Activated CD4-positive, alpha-beta T cell treated with anti-CD3 and anti-CD28 coated beads, Interleukin-2, amount 50 U/mL, for 48 hours (primary cell): ENCODE measurements at places on chromosomes 16 and 17.
A peak's percentile ranks its signal among the peaks of the same experiment; 100 is the strongest.

DNA sequence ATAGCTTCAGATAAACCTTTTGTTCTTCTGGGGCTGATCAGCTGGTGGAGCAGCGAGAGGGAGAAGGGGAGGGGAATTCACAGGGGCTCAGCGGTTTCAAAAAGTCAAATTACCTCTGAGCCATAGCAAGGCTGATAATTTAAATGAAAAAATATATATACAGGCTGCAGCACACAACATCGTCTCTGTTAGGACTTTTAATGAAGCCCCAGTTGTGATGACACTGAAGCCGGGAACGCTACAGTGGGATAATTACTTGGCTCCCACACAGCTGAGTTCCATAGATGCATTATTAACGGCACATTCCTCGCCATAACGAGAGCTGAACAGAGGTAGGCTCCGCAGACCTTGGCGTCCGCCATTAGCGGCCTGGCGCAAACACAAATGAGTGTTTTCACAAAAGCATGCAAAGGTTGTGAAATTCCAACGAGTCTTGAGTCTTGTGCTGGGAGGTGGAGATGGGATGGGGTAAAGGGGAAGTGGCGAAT, 216.0 kb downstream of the C16orf78 start:
- no peak for DNase-seq

- DNase-seq, result no peak
Observed at GRCh38 chr17:82914375-82914774, 74.6 kb upstream of the ZNF750 start.

GRCh38 chr16:10990378-10990777, 46.0 kb downstream of the CLEC16A start:
- no peak for DNase-seq

DNA sequence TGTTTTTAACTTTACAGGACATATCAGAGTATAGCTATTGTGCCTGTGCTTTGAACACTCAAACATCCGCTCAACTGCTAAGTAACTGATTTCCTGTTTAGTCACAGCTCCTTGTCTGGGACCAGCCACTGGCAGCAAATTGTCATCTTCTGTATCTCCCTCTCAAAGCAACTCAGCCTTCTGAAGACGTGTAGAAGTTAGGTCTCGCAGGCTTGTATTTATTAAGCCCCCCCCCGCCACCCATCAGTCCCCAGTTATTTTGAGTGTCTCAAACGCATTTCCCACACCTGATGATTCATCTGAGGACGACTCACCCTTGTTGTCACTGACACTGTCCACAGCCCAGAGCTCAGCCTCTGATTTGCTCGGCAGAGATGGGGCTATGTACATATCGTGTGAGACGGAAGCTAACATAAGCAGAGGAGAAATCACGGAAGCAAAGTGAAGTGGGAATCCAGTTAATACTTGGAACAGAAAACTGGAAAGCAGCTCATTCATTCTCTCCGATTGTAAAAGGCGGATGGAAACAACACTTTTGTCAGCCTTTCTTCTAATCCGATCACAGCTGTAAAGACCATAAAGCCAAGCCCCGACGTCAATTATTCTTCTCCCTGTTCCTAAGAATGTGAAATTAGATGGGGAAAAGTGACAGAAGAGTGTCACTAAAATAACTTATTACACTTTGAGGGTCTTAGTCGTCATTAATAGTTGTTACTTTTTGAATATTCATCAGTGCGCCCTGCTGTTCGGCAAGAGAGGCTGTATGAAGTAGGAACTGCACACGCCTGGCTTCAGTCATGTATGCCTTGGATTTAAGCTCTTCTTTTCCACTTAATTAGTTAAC, 64.2 kb downstream of the PITPNC1 start:
- peak; percentile 66 for DNase-seq

DNA sequence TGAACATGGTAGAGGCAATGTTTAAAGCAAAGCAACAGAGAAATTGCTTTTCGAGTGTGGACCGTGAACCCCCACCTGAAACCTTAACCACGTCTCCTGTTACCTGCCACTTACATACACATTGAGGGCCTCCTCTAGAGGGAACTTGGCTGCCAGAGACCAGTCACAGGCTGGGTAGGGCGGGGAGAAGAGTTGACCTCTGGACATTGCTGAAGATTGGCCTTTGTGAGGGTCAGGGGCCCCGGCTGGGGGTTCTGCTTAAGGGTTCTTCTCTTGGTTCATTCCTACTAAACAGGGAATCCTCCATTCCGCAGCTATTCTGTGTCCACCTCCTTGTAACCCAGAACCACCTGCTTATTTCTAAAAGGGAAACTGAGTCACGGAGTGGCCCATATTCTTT, 53.8 kb downstream of the IRX6 start:
- DNase-seq, result no peak

GRCh38 chr17:3955673-3955988, 8.6 kb downstream of the ATP2A3 start:
- no peak for DNase-seq

GRCh38 chr17:70119983-70120382, 45.0 kb downstream of the KCNJ16 start:
- no peak for DNase-seq

GRCh38 chr16:4048481-4048880, 67.8 kb downstream of the ADCY9 start:
- DNase-seq, result no peak

DNA sequence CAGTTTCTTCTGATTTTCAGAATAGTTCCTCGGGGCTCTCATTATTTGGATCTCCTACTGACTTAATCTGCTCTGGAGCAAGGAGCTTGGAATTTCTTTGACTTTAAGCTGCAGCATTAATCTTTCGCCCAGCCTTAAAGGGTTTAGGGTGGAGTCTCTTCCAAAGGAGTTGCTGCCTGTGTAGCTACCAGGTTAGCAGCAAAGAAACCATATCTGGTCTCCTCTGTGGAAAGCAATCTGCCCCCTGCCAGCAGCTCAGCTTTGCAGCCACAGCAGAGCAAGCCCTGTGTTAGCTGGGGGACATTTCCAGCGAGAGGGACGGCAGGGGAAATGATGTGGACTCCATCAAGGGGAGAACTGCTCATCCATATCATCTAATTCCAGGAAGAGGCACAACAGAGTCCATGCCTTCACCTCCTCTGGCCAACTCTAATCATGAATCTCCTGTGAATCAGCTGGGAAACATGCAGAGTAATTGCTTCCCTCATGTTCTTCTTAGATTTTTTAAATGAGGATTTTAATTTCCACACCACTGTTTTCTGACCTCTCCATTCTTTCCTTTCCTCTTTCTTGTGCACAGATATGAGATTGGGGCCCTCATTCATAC, 827.6 kb upstream of the CA10 start:
- no peak for DNase-seq

DNA sequence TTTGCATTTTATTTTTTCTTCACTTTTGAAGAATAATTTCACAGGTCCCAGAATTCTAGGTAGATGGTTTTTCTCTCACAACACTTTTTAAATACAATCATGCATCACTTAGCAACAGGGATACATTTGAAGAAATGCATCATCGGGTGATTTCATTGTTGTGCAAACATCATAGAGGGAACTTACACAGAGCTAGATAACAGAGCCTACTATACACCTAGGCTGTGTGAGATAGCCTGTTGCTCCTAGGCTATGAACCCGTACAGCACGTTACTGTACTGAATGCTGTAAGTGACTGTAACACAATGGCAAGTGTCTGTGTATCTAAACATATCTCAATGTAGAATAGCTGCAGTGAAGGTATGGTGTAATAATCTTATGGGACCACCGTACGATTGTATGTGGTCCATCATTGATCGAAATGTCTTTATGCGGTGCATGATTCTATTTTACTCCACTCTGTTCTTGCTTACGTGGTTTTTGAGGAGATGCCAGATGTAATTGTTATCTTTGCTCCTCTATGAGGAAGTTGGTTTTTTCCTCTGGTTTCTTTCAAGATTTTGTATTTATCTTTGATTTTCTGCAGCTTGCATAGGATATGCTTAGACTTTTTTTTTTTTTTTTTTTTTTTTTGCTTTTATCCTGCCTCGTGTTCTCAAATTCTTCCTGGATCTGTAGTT, 35.5 kb upstream of the TMEM92 start:
- no peak for DNase-seq

DNA sequence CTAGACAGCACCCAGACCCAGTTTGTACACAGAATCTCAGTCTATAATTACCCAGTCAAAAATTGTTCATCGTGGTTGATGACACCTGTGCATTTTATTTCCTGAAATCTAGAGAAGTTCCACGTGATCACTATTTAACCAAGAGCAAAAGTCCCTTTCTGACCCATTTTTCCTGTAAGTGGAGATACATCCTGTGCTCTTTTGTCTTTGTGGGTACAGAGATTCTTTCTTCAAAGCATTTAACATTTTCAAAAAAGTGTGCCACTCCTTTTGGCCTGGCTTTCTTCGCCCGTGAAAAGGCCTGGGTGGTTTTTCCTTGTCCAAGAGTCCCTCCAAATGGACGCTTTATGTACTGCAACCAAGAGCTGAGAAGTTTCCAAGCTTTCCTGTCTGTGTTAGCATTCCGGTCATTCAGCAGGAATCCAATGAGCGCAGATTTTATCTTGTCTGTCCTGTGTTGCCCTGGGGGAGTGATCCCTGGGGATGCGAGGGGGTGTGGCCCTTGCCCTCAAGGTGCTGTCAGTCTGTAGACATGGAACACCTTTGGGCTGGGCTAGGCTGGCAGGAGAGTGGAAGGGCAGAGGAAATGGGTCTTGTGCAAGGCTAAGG, 161.1 kb upstream of the CACNG5 start:
- no peak for DNase-seq

- DNase-seq, result no peak
Observed at GRCh38 chr16:78895681-78896080, 704.9 kb downstream of the MAF start.

GRCh38 chr16:22358000-22358399, 16.4 kb downstream of the CDR2 start:
- no peak for DNase-seq

GRCh38 chr17:65020284-65020683, 36.3 kb downstream of the GNA13 start:
- no peak for DNase-seq

- DNase-seq, result peak; percentile 75
Observed at GRCh38 chr16:27245276-27246172, 23.0 kb downstream of the NSMCE1 start.

GRCh38 chr16:9479008-9479407, 387.6 kb downstream of the HAPSTR1 start:
- DNase-seq, result no peak

DNA sequence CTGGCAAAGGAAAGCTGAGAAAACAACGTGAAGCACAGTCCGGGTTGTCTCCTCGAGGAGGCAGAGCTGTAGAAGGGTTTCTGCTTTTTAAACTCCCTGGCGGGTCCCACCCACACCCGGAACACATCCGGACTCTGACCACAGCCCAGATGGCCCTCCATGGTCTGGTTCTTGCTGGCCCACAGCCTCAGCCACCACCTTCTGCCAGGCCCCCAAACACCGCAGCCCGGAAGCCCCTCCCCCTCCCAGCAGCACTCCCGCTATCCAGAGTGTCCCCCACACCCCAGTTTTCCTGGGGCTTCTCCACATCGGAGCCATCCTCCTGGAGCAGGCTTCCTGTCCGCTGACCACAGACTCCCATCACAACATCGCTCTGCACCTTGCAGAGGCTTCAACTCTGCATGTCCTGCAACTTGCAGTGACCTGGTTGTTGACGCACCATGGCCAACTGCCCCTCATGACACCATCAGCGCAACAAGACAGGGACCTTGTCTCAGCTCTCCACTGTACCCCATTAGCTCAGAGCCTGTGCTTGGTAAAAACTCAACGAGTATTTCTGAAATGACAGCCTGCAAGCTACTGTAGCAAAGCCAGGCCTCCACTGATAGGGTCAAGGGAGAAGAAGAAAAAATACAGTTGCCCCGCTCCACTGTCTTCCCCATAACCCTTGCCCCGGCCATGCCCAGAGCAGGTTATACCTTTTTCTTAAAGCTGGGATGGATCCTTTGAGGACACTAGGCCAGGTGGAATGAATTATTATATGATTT, 129.8 kb downstream of the C16orf78 start:
- DNase-seq, result no peak

DNA sequence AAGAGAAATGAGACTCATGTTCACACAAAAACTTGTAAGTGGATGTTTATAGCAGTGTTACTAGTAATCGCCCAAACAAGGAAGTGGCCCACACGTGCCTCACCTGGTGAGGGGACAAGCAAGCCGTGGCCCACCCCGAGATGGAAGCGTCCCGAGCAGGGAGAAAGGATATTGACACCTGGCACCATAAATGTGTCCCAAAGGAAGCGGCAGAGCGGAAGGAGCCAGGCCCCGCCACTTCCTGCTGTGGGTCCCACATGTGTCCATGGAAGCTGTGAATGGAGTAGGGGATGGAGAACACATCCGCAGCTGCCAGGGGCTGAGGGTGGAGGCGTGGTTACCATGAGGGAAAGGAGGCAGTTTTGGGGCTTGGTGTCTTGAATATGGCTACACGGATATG, 18.9 kb downstream of the KCNJ18 start:
- no peak for DNase-seq

DNA sequence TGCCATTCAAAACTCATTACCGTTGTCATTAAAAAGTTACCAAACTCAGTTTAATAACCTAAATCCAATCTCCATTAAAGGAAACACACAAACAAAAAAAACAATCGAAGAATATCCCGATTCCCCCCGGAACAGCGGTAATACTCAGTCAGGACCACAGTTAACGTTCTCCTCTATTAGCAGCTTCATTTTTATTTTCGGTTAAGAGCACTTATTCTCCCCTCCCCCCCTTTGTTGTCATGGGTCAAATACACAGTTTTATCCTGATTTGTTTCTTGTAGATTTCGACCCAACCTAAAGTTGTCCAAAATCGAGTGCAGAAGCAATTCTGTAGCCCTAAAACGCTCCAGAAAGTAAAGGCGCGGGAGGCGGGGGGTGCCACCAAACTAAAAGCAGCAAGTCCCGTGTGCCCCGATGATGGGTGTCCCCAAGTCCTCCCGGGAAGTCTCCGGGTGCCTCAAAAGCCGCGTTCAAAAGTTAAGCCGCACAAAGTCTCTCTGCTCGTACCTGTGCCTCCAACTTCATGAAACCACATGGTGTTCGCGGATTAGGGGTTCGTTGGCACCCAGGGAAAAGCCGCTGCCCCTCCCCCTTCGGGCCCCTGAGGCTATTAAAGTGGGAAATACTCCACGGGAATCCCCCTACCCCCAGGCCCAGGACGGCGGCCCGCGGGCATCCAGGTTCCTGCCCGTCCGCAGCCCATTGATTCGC, 996 bp downstream of the SUMO2 start:
- peak; percentile 37 for DNase-seq

DNA sequence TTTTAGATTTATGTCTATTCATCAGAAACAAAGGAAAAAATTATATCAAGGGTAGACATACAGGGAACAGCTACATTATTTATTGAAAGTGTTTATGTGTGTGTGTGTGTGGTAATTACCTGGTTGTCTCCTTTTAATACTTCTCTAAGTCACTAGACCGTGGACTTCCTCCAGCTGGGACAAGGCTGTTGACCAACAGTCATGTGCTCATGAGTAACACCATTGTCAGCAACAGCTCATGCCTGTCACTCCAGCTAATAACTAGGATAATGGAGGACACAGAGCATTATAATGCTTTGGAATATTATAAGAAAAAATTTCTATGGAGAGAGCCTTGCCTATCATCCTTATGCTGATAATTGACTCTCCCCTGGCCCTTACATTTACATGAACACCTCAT, 125.3 kb upstream of the SALL1 start:
- DNase-seq, result no peak
